ENCODE measurements at places on chromosomes 11 and 22.

DNA sequence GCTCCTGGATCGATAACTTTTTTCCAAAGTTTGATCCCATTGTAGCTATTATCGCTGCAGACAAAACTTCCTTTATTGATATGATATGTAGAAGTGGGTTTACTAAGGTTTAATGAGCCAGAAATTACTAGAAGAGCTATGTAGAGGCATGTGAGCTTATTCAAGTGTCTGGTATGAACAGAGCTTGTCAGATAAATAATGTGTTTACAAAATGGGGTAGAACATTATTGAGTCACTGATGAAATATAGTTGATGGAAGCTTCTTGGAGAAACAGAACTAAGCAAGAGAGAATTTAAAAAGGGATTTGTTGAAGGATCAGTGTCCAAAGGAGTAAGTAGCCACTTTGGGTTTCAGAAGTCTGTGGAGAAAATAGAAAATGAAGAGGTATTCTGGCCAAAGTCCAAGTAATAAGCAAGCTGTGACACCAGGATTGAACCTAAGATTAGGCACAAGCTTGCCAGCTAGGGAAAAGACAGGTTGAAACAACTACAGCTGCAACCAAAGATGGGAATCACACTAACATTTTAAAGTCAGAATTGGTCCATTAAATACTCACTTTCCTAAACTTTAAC lies 104.3 kb downstream of the MAML2 start:
- no peak for DNase-seq

DNA sequence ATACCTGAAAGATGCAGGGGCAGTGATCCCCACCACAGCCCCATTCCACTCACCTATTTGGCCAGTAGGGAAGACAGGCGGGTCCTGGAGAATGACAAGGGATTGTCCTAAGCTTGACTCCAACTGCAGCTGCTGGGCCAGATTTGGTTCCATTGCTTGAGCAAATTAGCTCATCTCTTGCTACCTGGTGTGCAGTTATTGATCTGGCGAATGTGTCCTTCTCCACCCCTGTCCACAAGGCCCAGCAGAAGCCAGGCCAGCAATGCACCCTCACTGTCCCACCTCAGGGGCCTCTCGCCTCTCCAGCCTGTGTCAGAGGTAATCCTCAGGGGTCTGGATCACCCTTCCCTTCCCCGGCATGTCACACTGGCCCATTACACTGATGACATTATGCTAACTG lies 23.3 kb downstream of the TSPAN32 start:
- DNase-seq = no peak

GRCh38 chr22:30240541-30241417 lies 5.8 kb downstream of the LIF start:
- DNase-seq = peak; percentile 41

- DNase-seq = no peak
These were observed 13.0 kb upstream of the TUB start for GRCh38 chr11:8067929-8068575.

- no peak for DNase-seq
These were observed 63.6 kb upstream of the EP300 start for GRCh38 chr22:41028841-41029240.

DNA sequence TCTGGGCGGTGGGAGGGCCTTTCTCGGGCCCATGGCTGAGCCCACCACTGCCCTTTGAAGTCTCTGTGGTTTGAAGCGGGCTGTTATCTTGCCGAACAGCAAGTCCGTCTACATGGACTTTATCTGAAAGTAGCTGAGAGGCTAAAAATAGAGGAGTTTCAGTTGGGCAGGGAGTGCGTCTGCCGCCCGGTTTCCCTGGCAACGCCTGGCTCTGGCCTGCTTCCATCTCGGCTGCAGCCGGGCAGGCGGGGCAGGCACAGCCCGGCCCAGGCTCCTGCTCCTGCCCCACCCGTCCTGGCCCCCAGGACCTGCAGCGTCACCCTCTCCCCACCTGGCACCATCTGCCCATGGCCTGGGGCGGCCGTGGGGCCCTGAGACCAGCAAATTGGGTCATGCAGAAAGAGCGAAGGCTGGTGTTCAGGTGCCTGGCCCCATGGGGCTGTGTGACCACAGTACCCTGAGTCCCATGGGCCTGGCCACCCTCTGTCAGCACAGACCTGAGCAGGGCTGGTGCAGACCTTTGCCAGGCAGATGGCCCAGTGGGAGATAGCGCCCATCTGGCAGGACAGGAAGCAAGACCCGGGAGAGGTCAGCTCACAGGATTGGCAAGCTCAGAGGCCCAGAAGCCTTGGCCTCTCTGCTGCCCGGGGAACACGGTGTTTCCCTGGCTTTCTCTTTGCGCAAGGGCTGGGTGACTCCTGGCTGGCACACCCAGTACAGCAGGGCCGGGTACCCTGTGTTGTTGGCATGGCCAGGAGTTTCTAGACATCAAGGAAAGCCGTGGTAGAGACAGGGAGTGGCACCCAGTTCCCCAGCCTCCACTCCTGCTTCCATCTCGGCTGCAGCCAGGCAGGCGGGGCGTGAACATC lies 79.1 kb upstream of the KCNQ1OT1 start:
- DNase-seq = no peak

Measured in stimulated activated CD4-positive, alpha-beta T cell treated with anti-CD3 and anti-CD28 coated beads, Interleukin-12 subunit alpha, Interleukin-12 subunit beta, amount 100 ng/mL, for 24 hours (primary cell).